ENCODE measurements at places on chromosomes 11 and 22.
A peak's percentile ranks its signal among the peaks of the same experiment; 100 is the strongest.

DNA sequence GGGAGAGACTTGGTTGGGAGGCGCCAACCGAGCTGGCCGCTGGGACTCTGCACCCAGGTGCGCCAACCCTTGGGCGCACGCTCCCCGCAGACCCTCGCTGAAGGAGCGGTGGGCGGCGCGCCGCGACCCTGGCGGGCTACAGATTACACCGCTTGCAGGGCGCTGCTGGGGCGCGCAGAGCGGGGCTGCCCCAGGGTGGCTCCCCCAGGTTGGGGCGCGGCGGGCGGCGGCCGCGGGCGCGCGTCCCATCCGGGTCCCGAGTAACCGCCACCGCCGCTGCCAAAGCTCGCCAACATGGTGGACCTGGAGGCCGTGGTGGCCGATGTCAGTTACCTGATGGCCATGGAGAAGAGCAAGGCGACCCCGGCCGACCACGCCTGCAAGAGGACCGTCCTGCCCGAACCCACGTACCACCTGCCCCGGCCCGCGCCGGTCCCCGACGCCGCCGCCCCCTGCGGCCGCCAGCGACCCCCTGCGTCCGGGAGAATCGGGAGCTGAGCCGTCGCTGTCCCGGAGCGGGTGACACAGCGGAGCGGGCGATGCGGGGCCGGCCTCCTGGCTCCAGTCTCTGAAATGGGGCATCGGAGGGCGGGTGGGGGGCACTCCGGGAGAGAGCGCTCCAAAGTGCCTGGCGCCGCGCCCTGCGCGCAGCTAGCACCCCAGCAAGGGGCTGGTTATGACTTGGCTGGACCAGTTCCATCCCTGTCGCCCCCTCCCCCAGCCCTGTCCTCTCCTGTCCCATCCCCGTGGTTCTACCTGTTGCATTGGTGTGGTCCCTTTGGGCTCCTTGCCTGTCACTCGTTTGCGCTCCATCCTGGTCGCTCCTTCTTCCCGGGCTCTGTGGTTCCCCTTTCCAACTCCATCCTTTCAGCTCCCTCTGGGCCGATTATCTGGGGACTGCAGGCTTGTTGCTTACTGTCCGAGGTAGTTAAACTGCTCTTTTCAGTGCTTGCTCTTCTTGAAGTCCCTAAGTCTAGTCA is 143.3 kb upstream of the GRK3 start:
- DNase-seq = no peak

DNA sequence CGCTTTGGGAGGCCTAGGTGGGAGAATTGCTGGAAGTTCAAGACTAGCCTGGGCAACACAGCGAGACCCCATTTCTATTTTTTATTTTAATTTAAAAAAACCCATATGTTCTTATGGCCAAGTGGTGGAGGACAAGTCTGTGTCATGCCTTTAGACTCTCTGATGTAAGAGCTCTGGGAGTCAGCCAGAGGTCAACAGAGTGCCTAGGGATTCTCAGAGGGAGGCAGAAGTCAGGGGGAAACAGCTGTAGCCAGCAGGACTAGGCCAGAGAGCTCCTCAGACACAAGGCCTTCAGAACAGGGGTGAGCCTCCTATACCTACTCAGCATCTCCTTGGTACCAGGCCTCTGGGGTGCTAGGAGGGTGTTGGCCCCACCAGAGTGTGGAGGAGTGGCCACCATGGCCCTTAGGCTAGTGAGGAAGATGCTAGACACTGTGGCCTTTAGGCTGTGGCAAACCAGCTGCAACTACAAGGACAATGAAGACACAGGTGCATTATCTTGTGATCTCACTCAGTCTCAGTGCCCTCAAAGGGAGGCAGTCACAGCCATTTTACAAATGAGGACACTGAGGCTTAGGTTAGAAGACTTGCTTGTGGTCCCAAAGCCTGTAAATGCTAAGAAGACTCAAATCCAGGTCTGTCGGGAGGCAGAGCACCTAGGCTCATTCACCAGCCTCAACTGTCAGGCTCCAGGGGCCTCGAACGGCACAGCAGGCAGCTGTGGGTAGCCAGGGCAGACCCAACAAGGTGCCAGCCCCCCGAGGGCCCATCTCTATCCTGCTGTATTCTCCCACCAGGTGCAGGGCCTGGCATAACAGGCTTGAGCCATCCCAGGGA is 5.0 kb downstream of the ZP1 start:
- DNase-seq = peak; percentile 40

GRCh38 chr11:126518972-126519690 is 163.6 kb downstream of the ST3GAL4 start:
- DNase-seq = no peak

DNA sequence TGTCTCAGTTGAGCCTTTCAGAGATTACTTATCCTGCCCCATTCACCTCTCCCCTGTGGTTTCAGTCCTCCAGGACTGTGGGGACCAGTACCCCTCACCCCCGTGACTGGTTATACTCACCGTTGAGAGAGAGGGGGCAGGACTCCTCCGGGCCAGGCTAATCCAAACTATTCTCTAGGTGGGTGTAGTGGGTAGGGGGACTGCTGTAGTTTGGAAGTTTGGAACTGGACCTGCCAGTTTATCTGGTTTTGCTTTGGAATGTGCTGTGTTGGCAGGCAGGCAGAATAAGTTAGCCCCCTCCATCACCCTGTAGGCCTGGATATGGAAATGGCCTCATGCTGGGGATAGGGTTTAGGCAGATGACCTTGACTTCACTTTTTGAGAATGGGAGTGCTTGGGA is 13.5 kb downstream of the TEAD1 start:
- DNase-seq = no peak

DNA sequence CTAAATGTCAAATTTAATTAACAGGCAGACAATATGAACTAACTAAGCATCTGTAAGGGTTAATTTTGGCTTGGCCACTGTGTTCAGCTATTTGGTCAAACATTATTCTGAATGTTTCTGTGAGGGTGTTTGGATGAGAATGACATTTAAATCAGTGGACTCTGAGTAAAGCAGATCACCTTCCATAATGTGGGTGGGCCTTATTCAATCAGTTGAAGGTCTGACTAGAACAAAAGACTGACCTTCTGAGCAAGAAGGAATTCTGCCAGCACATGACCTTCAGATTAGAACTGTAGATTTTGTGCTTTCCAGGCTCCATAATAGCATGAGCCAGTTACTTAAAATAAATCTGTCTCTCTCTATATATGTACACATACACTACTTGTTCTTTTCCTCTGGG is 12.0 kb upstream of the EED start:
- no peak for DNase-seq

DNA sequence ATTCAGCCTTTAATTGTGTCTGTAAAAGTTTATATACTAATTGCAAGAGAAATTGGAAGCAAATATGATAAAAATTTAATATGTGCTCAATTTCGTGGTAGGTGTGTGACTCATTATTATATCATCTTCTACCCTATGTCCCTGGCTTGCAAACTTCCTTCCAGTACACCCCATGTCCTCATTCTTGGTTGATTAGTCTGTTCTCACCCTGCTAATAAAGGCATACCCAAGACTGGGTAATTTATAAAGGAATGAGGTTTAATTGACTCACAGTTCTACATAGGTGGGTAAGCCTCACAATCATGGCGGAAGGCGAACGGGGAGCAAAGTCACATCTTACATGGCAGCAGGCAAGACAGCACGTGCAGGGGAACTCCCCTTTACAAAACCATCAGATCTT is 11.9 kb downstream of the MRGPRX3 start:
- no peak for DNase-seq

DNA sequence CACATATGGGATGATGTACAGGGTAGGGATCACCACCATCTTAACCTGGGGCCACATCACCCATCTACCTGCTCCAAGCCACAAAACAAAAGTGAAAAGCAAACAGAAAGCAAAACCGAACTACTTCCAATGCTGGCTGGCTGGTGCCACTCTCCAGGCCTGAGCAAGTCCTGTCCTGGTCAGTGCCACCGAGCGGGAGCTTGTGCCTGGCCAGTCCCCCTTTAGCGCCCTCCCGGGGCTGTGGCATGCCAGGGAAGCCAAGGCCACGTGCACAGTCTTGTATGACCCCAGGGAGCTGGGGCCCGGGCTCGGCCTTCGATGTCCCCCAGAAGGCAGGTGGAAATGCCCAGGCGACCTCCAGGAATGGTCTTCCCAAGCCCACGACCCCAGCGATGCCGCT is 17.9 kb upstream of the NAP1L4 start:
- DNase-seq = no peak

DNA sequence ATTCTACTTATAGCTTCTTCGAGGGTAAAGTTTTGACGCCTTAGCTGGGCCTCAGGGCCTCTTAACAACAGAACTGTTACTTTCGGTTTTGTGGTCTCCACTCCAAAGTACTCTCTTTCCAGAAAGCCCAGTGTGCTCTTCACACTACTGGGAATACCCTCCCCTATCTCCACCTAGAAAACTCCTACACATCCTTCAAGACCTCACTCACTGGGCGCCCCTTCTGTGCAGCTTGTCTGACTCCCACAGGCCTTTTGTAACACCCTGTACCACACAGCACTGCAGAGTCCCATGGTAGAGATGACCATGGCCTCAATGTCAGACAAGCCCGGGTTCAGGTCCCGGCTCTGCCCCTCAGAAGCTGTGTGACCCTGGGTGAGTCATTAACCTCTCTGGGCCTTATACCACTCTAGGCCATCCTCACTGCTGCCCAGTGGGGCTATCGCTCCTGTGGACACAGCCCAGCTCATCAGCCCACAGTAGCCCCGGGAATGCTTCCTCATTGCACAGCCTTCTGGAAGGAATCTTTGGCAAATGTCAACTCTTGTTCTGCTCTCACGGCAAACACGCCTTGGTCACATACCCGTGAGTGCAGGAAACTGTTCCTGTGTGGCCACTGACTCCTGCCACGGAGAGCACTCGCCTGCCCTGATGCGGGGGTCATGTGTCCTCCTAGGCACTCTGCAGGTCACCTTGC is 51.4 kb downstream of the SHISAL1 start:
- no peak for DNase-seq

- DNase-seq = no peak
These were observed 103.9 kb downstream of the GGTLC2 start for GRCh38 chr22:22748297-22748743.

DNA sequence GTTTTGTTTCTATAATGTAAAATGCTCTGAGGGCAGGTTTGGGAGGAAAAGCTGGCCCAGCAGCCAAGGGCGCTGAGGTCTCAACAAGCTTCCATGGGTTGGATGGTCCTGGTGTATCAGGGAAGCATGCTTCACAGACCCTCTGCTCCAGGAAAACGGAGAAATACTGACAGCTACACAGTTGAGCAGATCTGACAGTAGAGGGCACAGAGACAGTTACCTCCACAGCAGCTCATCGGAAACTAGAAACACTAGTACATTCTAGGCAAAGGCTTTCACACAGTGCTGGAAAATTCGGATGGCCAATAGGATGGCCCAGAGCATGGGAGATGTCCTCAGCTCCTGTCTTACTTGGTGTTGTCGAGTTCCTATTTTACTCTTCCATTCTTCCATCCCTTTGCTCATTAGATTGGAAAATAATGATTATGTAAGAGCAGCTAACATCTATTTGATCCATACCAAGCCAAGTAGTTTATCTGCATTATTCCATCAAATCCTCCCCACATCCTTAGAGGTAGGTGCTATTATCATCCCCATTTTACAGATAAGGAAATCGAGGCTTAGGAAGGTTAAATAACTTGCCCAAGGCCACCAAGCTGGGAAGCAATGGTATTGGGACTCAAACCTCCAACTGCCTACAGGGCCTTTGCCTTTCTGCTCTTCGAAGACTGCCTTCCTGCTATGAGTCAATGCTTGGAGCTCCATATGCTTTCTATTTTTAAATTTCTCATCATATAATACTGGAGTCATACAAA is 28.3 kb downstream of the LMO2 start:
- no peak for DNase-seq

GRCh38 chr11:2707736-2708135 is 7.9 kb upstream of the KCNQ1OT1 start:
- no peak for DNase-seq

DNA sequence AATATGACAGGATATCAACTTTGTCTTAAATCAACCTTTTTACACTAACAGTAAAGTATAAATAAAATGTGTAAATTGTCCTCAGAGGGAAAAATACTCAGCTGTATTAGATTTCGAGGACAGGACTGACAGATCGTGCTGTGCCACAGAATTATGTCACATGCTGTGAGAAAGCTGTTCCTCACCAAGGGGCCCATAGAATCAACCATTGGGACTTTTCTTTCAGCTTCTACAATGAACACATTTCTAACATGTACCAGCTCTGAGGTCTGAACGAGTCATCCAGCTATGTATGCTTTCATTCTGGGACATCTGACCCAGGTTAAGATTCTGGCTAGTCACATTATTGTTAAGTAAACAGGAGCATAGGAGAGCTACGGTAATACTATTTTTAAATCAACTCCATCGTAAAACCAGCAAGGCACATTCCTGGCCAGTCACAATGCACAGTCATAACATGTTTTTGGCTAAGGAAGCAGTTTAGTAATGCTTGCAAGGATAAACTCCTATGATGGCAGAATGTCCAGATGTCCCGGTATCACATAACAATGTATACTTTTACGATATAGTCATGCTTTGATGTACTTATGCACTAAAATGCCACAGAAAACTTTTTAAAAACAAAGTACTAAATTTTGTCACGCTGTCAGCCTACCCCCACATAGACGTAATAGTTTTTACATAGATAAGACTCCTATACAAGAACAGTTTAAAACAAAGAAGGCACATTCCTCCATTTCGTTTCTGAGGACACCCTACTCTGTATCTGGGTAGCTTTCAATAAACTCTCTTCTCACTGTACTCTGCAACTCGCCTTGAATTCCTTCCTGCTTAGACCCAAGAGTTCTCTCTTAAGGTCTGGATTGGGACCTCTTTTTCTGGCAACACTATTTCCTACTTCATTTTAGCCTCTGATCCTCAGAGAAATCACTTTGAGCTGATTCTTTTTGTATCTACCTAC is 27.4 kb downstream of the ZNF214 start:
- DNase-seq = no peak

DNA sequence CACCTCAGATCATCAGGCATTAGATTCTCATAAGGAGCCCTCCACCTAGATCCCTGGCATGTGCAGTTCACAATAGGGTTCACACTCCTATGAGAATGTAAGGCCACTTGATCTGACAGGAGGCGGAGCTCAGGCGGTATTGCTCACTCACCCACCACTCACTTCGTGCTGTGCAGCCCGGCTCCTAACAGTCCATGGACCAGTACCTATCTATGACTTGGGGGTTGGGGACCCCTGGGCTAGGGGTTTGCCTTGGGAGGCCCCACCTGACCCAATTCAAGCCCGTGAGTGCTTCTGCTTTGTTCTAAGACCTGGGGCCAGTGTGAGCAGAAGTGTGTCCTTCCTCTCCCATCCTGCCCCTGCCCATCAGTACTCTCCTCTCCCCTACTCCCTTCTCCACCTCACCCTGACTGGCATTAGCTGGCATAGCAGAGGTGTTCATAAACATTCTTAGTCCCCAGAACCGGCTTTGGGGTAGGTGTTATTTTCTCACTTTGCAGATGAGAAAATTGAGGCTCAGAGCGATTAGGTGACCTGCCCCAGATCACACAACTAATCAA is 2.2 kb downstream of the APOC3 start:
- DNase-seq = no peak

Data from GF-D8 (cell line).